ENCODE measurements at places on chromosomes 3 and 15.

DNA sequence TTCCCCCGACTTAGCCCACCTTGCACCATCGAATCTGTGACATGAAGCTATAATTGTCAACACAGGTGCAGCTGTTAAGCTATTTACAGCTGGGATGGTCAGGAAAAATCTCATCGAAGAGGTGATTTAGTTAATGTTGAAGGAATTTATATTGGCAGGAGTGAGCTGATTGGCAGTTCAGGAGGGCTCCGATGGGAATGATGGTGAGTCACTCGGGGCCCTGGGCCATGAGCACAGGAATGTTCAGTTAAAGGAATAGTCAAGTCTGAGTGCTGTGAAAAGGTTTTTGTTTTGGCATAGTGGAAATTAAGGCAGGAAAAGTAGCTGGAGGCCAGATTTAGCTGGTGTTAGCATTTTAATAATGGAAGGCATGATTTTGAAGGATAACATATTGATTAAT is 95.7 kb downstream of the OXSM start:
- no peak for DNase-seq

- no peak for DNase-seq
Measured at GRCh38 chr3:144407335-144407734, 435.7 kb downstream of the DIPK2A start.

GRCh38 chr3:76044601-76045600 is 259.6 kb upstream of the ZNF717 start:
- peak; percentile 45 for DNase-seq

GRCh38 chr15:99931703-99932603 is 198.7 kb upstream of the LYSMD4 start:
- no peak for DNase-seq

DNA sequence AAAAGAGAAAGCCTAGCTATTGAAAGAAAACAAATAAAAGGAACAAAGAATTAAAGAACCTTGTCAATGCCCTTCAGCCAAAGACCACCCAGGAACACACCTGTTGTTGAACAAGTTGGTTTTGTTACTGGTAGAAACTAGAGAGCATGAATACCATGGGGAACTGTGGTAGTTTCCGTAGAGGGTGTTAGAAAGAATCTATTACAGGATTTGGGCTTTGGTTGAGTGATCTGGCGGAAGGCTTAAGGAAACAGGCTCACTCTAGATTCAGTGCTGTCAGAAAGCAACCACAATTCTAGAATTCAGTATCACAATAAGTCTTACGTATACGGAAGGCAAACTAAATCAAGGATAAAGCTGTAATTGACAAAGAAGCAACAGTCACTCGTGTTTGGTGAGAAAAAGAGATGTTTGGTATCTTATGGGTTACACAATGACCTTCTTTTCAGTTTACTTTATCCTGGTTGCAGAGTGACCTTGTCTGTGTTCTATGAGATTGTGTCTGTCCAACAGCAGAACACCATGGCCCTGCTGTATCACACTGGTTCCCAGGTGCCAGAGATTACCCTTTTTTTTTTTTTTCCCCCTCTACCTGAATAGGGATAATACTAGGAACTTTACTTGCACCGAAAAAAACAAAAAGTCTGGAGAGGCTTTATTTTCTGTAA is 265.9 kb downstream of the SHQ1 start:
- no peak for DNase-seq

DNA sequence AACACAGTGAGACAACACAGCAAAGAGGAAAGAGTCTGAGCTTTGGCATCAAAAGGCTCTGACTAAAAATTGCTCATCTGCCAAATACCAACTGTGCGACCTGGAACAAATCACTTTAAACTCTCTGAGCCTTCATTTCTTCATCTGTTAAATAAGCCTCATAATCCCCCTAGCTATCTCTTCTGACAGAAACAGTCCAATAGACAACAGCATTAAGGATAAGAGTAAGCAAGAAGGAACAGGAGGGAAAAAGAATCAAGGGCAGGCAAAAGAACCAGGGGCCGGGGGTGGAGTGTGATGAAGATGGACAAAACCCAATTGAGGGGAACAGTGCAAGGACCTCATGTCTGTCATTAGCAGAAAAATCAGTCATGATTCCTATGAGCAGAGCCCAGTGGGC is 79.4 kb upstream of the SETMAR start:
- DNase-seq, result no peak

GRCh38 chr3:81778678-81779182 is 17.3 kb upstream of the GBE1 start:
- DNase-seq, result no peak

DNA sequence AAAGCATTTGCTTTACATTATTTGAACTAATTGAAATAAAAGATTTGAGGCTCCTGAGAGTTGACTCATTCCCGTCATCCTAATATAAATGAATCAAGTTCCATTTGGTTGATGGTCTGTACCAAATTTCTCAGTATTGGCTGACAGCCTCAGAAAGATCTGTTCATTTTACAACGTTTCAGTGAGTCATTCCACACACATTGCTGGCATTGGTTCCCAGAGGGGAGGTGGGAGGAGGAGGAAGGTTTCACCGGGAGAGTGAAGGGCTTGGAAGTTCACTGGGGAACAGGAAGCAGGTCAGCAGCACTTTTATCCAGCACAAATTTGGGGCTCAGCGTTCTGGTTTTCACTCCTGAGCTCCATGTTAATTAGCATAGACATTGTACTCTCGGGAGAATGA is 176.7 kb upstream of the CADPS start:
- no peak for DNase-seq

DNA sequence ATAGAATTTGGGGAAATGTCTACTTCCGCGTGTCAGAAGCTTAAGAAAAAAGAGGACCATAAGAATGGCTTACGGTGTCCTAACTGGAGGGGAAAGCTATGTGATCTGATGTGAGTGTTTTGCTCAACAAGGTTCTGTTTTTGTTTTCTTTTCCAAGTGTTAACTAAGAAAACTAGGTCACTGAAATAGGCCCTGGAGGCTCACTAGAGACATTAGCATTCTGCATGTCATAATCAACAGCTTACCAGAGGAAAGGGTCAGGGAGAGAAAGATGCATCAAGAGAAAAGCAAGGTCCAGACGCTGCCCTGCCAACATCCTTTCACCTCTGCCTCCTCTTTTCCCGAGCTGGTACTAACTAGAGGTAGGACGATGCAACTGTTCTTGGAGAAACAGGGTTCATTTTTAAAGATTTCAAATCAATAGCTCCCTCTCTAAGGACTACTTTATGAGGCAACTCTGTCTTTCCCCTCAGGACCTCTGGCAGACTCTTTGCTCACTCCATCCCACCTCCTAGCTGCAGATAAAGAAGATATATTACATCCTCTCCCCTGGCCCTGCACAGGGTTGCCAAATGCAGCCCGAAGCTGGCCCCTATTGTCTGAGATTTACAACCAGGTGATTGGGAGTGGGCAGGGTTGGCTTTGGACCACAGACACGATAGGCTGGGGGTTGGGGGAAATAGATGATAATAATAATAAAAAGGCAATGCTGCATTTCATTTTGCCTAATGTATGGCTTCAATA is 209.9 kb upstream of the SLC2A2 start:
- no peak for DNase-seq

DNA sequence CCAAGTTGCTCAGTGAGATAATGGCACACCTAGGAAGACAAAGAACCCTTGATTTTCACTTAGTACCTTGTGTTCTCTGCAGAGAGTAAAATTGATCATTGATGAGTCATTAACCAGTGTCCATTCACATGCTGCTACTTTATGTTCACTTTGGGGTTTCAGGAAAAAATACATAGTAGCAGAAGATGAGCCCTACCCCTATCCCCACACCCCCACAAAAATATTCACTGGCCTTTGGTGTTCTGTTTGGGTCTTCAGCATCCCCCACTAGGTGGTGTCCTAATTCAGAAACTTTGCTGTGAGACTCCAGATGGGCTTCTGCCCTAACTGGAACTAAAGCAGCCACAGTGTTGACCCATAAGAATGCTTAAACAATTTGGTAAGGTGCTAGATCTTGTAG is 178.8 kb downstream of the KLHL25 start:
- DNase-seq, result peak; percentile 53

Data from left kidney (tissue), 8 donors.